Hepatocyte (in vitro differentiated cells): ENCODE measurements at places on chromosomes 2 and 18. TPM values are rescaled to one million over a fixed set of nuclear protein-coding genes. Genes with fewer than 3 reads are reported as not detected.
A peak's percentile ranks its signal among the peaks of the same experiment; 100 is the strongest.

DNA sequence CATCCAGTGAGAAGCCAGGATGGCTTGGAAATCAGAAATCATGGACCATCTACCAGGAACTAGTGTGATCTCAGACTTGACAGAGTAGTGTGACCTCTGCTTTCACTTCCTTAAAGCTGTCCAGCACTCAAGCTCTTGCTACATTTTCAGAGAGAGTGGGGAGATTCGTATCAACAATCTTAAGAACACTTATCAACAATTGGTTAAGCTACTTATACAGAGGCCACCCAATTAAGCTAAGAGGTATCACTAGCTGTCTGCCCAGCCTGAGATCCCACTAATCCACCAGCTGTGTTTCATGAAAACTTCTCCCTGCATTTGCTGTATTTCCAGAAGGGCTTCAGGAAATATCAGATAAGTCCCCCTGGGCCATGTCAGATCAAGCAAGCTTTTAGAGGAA, 4.2 kb downstream of the RPRM start:
- H3K4me1 ChIP-seq, result peaks cover 28% of the 10 kb centered on the region
- H3K36me3 ChIP-seq, result no peaks in the 10 kb centered on the region
- no peak for DNase-seq
- H3K4me3 ChIP-seq, result no peak overlapping the region
- H3K27ac ChIP-seq, result no peak overlapping the region
- peaks cover 32% of the 10 kb centered on the region for H3K27me3 ChIP-seq

Gene KCNIP3
- 2.1 and 6.1 TPM in 2 replicates for total RNA-seq

Gene NEU2
- not detected in 2 replicates for total RNA-seq

DNA sequence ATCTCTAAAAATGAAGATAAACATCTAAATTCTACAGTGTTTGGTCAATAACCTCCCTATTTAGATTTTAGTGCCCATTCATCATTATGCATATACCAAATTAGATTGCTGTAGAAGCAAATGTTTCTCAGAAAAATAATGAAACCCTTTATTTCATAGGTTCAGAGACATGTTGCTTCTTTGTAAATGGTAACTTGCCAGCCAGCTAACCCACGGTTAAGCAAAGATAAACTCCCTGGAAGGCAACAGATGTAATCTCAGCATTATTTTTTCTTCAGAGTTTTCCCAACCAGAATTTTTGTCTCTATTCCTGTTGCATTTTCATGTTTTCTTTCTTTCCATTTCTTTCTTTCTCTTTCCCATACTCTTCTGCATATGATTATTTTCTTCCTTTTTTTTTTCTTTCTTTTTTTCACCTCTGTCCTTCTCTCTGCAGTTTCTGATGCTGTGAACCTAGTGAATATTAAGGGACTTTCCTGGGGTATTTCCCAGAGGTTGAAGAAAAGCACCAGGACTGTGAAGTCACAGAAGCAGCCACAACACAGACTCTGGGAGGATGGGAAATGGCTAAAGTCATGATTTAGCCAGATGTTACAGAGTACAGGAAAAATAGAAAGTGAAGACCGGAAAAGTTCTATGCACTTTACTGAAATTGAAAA, 50.0 kb upstream of the DSG1 start:
- H3K4me3 ChIP-seq, result no peak overlapping the region
- H3K27ac ChIP-seq, result no peak overlapping the region
- H3K36me3 ChIP-seq, result no peaks in the 10 kb centered on the region
- H3K4me1 ChIP-seq, result peaks cover 1% of the 10 kb centered on the region
- no peak for DNase-seq

- DNase-seq, result no peak
- H3K27me3 ChIP-seq, result no peaks in the 10 kb centered on the region
- no peak overlapping the region for H3K27ac ChIP-seq
- peaks cover 15% of the 10 kb centered on the region for H3K4me1 ChIP-seq
Measured at GRCh38 chr2:237016121-237016915, 69.4 kb upstream of the COPS8 start.

Gene PIEZO2
- total RNA-seq, result 70.8 and 77.5 TPM in 2 replicates

Gene SPR
- total RNA-seq, result 44.8 and 48.3 TPM in 2 replicates

- no peaks in the 10 kb centered on the region for H3K36me3 ChIP-seq
- H3K27me3 ChIP-seq, result no peaks in the 10 kb centered on the region
- no peak for DNase-seq
- H3K4me1 ChIP-seq, result no peaks in the 10 kb centered on the region
- peak overlapping the region; percentile 51 for H3K27ac ChIP-seq
Measured at GRCh38 chr2:17813010-17813741, 3.1 kb upstream of the MSGN1 start.

DNA sequence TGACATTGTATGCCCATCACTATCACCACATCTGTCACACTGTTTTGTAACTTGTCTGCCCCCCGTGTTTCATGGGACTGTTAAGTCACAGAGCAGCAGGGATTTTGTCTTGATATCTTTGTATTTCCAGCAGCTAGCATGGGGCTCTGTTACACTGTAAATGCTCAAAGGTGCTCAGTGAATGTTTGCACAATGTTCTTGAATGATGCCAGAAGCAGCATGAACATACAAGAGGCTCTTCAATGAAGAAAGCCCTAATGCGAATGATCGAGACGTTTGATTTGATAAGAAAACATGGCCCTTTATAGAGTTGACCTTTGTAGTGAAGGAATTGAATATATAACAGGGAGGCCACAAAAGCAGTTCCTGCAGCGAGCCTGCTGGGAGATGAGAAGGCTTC, 120.9 kb upstream of the TTC39C start:
- H3K27ac ChIP-seq, result no peak overlapping the region
- no peak for DNase-seq
- H3K4me1 ChIP-seq, result no peaks in the 10 kb centered on the region
- H3K27me3 ChIP-seq, result no peaks in the 10 kb centered on the region
- no peaks in the 10 kb centered on the region for H3K36me3 ChIP-seq
- H3K4me3 ChIP-seq, result no peak overlapping the region
